ENCODE measurements at places on chromosomes 1 and 21.

DNA sequence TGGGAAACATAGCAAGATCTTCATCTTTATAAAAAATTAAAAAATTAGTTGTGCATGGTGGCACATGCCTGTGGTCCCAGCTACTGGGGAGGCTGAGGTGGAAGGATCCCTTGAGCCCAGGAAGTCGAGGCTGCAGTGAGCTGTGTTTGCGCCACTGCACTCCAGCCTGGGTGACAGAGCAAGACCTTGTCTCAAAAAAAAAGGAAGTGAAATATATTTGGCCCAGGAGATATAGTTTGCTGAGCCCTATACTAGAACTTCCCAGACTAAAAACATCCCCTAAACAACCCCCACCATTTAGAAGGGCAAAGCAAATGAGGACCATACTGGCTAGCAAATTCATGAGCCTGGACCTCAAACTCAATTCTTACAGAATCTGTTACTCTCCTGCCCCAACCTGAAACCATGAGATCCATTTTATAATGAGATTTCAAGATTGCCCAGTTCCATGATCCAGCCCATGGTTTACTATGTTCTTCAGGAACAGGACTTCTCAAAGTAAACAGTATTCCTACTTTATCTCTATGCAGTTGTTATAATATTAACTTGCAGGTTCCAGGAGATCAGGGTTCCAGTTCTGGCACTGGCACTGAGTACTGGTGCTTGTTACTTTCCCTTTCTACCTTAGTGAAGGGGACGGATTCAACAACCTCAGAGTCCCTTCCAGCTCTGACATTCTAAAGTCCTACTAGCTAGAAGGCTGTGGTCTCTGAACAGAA, 48.9 kb upstream of the TADA1 start:
- DNase-seq, result no peak

DNA sequence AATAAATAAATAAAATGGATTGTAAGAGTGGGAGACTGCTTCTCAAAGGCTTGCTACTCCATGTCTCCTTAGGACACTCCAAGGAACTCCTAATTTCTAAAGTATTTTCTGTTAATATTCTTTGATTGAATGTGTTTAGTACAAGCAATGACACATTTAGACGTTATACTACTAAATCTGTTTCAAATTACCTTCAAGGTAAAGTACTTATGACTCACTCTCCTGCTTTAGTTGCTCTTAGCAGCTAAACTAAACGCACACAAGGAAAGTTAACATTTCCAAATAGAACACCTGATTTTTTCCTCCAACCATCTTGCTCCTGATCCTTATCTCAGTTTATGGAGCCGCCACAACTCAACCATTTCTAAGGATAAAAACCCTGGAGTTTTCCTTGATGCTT, 969.8 kb upstream of the ADGRL4 start:
- no peak for DNase-seq

GRCh38 chr21:29642551-29643245, 297.1 kb downstream of the GRIK1 start:
- no peak for DNase-seq

DNA sequence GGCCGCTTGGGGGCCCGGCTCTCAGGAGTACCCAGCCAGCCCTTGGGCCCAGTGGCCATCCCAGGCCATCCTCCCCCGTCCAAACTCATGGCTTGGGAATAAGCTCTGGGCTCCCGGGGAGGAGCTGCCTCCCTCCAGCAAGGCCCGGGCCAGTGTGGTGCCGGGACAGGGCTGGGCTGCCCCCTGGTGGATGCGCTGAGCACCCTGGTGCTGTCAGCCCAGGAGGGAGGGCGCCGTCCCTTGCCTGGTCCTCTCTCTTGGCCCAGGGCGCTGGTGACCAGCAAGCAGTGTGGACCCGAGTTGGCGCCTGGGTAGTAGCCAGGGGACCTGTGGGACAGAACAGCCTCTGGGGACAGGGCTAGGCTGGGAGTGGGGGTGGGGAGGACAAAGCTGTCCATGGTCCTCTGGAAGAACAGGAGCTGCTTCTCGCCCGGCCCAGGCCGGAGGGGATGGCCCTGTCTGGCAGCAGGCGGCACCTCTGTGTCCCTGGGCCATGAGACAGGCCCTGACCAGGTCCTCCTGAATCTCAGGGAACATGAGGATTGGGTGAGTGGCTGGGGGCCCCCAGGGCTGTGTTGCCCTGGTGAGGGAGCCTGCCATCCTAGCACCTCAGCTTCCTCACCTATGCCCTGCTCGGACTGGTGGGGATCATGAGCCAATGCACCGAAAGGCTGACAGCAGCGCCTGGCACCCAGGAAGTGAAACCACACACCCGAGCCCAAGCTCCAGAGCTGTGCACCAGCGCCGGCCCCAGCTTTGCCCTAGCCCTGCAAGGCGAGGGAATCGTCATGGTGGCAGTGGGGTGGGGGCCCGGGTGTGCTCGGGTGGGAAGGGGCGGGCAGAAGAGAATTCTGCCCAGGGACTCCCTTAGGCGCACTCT, 9.4 kb downstream of the MORN1 start:
- peak; percentile 70 for DNase-seq

DNA sequence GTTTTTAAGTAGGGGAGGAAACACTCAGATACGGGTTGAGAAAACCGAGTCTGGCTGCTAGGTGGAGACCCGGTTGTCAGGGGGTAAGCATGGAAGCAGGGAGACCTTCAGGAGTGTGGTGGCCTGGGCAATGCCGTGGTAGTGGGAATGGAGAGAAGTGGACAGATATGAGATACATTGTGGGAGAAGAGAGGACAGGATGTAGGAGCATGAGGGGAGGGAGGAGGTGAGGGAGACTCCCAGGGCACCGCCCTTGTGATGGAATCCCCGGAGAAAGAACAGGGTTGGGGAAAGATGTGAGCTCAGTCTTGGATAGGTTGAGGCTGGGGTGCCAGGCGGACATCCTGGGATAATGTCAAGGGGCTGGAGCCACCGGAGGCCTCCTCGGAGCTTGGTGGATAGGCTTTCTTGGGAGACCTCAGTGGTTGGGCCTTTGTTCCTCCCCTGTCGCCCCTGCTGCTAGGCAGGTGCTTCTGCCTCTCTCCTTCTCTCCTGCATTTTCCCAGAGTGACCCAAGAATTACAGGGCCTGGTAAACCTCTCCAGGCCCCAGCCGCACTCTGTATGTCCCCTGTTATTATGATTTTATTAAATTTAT, 21.3 kb downstream of the ZNF362 start:
- no peak for DNase-seq

GRCh38 chr1:219660666-219661463, 48.0 kb upstream of the ZC3H11B start:
- DNase-seq, result peak; percentile 88

DNA sequence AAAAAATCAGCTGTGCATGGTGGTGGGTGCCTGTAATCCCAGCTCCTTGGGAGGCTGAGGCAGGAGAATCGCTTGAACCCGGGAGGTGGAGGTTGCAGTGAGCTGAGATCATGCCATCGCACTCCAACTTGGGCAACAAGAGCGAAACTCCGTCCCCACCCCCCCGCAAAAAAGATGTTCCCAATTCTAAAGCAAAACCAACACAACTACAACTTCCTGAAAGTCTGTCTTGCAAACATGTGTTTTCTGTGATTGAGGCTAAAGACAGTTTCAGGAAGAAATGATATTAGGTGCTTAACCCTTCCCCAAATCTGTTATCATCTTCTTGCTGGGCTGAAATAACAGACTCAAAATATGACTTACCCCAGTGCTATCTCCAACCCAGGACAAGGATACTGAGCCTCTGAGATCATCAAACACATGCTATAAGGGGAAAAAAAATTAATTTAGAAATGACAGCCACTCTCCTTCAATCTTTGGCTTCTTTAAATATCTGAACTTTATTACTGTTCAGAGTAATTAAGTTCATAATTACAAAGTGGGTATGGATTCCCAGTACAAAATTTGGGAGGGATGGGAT, 28.5 kb downstream of the SORT1 start:
- peak; percentile 66 for DNase-seq

DNA sequence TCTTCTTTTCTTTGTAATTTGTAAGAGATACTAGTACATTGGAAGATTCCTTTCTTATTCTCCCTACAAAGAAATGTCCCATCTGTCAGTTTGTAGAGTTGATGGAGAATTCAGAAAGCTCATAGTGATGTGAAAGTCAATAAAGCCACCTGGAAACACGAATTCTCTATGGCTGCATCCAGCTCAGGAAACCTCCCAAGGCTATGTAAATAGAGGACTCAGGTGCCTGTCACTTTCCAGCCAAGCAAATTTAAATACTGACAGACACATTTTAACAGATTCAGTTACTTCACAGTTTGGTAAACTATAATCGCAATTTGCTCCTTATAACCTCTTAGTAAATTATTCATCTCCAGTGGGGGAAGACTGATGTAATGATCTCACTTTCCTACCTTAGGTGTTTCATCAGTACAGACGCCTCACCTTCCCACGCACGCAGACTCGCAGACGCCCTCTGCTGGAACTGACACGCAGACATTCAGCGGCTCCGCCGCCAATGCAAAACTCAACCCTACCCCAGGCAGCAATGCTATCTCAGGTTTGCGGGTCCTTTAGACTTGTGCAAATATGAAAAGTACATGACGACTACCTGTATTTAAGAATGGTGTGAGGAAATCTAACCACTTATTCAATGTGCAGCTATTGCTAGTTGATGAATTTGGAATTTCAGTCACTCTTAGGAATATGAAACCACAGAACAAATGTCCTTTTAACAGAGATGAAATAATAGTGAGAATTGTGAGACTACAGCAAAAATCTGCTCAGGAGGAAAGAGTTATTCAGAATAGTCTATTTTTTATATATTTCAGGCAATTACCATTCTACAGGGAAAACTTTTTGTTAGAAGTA, 60.6 kb downstream of the PTPRC start:
- DNase-seq, result peak; percentile 28

DNA sequence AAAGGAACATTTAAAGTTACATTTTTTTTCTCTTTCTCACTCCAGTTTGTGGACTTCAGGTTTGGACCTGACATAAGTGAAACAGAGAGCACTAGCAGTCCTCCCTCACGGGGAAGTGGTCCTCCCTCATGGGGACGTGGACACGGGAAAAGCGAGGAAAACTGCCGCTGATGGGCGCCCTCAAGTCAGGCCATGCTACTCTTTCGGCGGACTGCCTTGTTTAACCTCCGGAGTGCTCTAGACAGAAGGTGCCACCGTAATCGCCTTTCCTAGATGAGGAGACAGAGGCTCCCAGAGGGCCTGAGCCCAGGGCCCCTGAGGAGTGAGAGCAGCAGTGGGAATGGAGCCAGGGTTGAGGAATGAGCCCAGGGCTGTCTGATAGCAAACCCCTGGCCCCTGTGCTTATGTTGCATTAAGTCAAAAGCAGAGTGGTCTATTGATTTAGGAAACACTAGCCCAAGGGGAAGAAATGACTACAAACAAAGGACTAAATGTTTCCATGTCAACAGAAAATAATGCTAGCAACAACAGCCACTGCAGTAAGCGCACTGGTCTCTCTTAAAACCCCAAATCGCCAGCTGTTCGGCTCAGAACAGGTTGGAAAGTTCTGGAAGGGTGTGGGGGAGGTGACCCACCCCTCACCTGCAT, 84.1 kb downstream of the DMRTB1 start:
- no peak for DNase-seq
